Activated naive CD4-positive, alpha-beta T cell treated with Interleukin-2 at 50 U/mL for 16 hours (primary cell): ENCODE measurements at places on chromosomes 4 and X.
A peak's percentile ranks its signal among the peaks of the same experiment; 100 is the strongest.

GRCh38 chrX:12973561-12974304 lies 1.2 kb upstream of the TMSB4X start:
- peak; percentile 48 for DNase-seq

DNA sequence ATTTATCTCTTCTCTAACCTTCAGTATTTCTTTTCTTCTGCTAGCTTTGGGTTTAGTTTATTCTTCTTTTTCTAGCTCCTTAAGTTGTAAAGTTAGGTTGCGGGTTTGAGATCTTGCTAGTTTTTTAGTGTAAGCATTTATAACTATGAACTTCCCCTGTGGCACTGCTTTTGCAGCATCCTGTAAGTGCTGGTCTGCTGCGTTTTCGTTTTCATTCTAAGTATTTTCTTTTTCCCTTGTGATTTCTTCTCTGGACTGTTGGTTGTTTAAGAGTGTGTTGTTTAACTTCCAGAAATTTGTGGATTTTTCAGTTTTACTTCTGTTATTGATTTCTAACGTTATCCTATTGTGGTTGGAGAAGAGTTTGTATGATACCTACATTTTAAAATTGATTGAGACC lies 11.0 kb upstream of the CTBP1 start:
- no peak for DNase-seq

DNA sequence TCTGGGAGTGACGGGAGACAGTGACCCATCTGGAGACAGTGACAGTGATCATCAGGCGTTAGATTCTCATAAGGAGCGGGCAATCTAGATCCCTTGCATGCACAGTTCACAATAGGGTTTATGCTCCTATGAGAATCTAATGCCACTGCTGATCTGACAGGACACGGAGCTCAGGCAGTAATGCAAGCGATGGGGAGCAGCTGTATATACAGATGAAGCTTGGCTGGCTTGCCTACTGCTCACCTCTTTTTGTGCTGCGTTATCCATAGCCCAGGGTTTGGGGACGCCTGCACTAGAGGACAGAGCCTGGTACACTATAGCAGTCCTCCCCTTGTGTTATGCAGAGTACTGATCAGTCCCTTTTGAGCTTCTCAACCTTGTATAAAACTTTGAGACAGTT lies 23.5 kb downstream of the NFKB1 start:
- no peak for DNase-seq

DNA sequence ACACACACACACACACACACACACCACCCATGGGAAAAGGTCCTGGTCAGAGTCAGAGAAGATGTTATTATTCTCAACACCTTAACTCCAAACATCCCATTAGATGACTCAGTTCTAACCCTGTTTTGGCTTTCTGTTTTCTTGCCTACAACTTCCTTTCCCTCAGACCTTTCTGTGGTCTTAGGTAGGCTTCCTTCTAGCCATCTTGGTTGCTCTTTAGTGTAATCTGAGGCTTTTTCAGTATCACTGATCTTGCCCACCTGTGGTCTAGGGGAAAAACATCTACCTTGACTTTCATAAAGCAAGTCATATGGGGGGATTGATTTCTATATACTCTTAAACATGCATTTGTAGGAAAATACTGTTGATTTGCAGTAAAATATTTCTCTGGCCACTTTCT lies 56.9 kb downstream of the ATG4A start:
- DNase-seq, result no peak

- no peak for DNase-seq
These were observed 7.5 kb downstream of the YY2 start for GRCh38 chrX:21863241-21863640.

DNA sequence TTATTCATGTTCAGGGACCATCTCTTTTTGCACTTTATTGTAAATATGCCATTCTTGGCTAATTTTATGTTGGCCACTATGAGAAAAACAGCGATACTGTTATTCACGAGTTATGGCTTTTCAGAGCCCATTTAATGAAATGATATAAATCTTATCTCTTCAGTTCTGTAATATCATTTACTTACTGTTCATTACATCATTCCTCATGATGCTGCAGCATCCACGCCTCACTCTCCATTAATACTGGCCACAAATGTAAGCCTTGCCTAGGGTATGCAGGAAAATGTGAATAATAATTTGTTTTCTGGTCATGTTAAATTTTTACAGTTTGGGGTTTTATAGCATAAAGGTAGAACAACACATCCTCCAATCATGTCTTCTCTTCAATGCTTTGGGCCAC lies 639.6 kb downstream of the SMARCA1 start:
- DNase-seq, result no peak

GRCh38 chrX:13659063-13659462 lies 6.1 kb downstream of the TCEANC start:
- DNase-seq, result no peak

GRCh38 chrX:100948557-100948956 lies 19.8 kb upstream of the XKRX start:
- no peak for DNase-seq

DNA sequence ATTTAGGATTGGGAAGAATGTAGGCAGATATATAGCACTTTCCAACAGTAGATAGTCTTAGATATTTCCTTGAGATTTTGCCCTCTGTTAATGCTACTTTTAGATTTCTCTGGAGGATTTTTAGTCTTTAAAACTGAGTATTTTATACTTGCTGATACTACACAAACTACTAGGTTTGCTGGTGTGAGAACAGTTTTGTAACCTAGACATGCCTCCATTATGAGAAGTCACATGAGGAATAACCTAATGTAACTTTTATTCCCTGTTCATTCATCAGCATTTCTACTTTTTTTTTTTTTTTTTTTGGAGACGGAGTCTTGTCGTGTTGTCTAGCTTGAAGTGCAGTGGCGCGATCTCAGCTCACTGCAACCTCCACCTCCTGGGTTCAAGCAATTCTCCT lies 137.2 kb downstream of the RAPGEF2 start:
- DNase-seq, result no peak

GRCh38 chrX:78330540-78330939 lies 3.1 kb upstream of the CYSLTR1 start:
- no peak for DNase-seq

DNA sequence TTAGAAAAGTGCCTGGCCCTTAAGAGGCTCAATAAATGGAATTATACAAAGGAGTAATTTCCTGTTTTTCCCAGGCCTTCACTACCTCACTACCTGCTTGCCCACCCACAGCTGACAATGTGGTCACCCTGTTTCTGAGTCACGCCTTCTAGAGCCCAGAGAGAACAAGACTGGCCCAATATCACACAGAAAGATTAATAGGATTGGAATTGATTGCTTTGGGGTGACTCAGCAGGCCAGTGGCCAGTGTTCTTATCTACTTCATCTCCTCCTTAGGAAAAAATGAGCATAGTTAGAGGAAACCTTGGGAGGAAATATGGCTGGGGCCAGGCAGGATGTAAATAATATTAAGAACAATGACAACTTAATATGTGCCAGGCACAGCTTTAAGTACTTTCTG lies 4.5 kb upstream of the FGF16 start:
- DNase-seq, result no peak

GRCh38 chr4:53377319-53378170 lies at the start of gene FIP1L1:
FIP1L1 (plus strand) TSS chr4:53377641; CDS start chr4:53377839, 198 bp downstream.
- DNase-seq, result peak; percentile 96

- no peak for DNase-seq
These were observed 161.4 kb upstream of the FAM9B start for GRCh38 chrX:9195199-9195880.

DNA sequence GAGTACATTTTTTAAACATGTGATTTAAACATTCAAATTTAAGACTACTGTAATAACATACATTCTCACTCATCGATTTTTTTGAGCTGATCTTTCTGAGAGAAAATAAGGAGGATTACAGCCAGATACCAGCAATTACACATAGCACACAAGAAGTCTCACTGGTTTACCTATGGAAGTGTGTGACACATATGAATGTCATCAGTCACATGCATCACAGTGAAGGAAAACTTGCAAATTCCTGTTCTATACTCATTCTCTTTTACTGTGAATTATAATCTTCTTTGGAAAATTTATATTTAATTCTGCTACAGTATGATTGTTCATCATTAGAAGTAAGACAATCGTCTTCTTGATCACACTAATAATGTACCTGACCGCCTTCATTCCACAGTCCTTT lies 21.3 kb upstream of the BMP2K start:
- DNase-seq, result no peak

DNA sequence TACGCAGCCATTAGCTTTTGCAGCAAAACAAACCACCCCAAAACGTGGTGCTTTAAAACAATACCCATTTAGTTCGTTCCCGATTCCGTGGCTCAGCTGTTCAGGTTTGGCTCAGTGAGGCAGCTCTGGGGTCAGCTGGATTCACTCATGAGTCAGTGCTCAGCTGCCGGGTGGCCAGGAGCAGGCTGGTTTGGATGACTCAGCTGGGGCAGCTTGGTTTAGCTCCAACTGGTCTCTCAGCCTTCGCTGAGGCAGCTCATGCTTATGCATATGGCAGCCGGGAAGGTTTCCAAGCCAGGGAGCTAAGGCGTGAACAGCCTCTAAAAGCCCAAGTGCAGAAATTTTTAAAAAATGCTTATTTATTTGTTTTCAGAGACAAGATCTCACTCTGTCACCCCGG lies 13.3 kb upstream of the CD99 start:
- no peak for DNase-seq

GRCh38 chr4:104890598-104891275 lies 255.9 kb upstream of the TET2 start:
- no peak for DNase-seq

GRCh38 chr4:2935762-2936743 lies 27.2 kb downstream of the NOP14 start:
- DNase-seq, result peak; percentile 83

DNA sequence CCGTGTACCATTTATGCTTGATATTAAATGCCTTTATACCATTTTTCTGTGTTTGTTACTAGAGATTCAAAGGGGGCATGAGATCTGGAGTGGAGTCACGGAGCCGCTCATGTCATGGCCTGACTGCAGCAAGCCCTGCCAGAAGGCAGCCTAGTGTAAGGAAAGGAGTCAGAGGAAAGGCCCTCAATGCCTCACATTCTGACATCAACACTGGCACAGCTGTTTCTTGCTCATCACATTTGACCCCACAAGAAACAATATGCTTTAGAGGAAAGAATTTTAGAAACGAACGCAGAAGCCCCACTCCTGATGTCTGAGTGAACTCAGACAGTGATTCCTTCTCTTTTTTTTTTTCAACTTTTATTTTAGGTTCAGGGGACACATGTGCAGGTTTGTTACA lies 322.4 kb upstream of the CPEB2 start:
- no peak for DNase-seq

- peak; percentile 52 for DNase-seq
These were observed 92.5 kb upstream of the TEX13D start for GRCh38 chrX:124239911-124240310.

DNA sequence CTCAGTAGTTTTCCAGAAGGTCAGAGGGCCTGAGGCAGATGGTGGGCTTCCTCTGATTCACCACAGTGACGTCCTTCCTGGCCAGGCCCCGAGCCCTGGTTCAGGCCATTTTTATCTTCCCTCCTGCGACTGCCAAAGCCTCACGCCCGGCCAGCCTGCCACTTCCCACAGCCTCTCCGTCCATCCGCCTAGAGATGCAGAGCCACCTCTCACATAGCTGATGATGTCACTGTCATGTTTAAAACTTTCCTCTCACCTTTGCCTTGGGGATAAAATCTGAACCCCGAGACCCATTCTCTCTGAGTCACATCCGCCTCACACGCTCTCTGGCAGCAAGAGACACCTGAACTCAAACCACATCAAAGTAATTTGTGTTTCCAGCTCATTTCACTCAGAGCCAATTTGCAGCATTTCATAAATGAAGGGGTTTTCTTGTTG lies 175.3 kb downstream of the QDPR start:
- DNase-seq, result peak; percentile 76

- DNase-seq, result no peak
These were observed 200.2 kb downstream of the CPEB2 start for GRCh38 chr4:15202481-15202880.
